ENCODE measurements at places on chromosomes 12 and 14.
A peak's percentile ranks its signal among the peaks of the same experiment; 100 is the strongest.

DNA sequence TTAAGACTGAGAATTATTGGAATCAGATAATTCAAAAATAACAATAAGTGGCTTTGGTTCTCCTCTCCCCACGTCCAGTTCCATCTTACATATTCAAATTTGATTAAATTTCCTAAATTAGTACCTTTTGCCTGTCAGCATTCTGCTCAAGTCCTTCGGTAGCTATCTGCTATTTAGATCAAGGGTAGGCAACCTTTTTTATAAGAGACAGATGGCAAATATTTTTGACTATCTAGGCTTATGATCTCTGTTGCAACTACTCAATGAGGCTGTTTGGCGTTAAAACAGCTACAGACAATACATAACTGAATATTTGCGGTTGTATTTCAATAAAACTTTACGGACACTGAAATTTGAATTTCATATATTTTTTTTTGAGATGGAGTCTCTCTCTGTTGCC, 21.7 kb downstream of the L2HGDH start:
- no peak for DNase-seq

DNA sequence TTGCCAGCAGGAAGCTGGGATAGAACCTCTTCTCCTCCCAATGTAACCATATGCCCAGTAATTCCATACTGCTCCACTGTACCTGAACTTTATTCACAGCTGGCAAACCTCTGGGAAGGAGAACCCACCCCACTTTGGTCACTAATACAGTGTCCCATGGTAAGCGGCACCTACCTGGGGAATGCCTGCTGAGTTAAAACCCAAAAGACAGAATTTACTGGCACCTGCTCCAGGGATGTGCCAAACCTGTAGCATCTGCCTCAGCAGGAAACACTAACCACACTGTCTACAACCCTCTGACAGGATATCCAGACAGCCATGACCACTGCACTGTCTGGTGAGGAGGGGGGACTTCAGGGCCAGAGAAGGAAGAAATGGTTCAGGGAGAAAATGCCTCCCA, 26.6 kb downstream of the DDX24 start:
- DNase-seq, result no peak

- DNase-seq, result no peak
Observed at GRCh38 chr12:48794870-48795269, 6.0 kb upstream of the ADCY6 start.

GRCh38 chr14:51370758-51371386, 130.8 kb downstream of the TMX1 start:
- peak; percentile 40 for DNase-seq

GRCh38 chr12:127170226-127171180, 1096.5 kb upstream of the TMEM132C start:
- peak; percentile 87 for DNase-seq

DNA sequence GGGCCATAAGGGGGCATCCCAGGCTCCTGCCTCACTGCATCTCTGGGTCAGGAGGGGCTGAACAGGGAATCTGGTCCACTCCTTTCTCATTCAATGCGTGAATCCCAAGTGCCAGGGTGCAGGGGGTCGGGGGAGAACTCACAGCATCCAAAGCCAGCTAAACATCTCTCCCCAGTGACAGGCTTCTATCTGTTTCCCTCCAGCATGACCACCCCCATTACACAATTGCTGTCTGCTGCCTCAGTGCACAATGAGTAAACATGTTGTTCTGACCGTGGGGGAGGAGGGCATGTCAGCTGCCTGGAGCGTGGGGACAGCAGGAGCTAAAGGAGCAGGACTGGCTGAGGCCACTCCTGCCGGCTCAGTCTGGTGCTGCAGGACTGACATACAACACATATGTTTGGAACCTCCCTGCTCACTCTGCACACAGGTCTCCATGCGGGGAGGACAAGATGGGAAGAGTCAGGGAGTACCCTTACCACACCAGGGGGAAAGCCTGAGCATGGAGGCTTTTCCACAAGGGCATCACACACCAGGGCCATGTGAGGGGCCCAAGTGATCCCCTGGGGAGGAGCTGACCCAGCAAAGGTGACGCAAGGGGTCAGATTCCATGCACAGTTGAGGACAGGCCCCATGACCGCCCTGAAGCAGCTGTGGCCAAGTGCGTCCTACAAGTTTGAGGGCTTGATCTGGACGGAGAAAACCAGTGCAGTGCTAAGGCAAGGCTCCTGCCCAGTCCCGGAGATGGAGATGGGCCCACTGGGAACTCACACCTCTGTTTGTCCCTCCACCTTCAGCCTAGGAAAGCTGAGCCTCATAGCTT, 1.4 kb downstream of the TNS2 start:
- peak; percentile 74 for DNase-seq

GRCh38 chr12:57523706-57524614, 1.3 kb downstream of the MBD6 start:
- no peak for DNase-seq

- no peak for DNase-seq
Observed at GRCh38 chr12:14981049-14981448, 8.2 kb downstream of the PDE6H start.

- DNase-seq, result peak; percentile 84
Observed at GRCh38 chr14:104973385-104974145, 4.6 kb downstream of the AHNAK2 start.

DNA sequence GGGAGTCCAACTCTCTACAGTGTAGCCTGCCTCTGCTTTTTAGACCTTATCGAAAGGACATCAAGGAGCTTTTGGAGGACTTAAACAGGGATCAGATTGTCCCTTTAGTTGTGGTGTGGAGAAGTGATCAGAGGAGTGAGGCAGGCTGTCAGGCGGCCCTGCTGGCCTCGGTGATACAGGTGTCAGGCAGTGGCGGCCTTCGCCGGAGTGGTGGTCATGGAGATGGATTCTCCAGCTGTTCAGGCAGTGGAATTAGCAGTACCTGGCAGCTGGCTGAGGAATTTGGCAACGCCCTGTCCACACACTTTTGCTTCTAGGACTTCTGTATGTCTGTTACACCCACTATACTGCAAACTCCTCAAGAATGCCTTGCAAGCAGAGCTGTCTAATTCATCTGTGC, 4.2 kb upstream of the CLMN start:
- no peak for DNase-seq

GRCh38 chr12:123041042-123041531, 60.6 kb downstream of the ARL6IP4 start:
- DNase-seq, result no peak

Measured in AG10803 (cell line).